ENCODE measurements at places on chromosomes 1 and 21. TPM values are rescaled to one million over a fixed set of nuclear protein-coding genes. Genes with fewer than 3 reads are reported as not detected.
A peak's percentile ranks its signal among the peaks of the same experiment; 100 is the strongest.

TCHH gene
- 0.08 TPM for total RNA-seq

KRTAP13-3 gene
- total RNA-seq: not detected

OLIG2 gene
- not detected for total RNA-seq

RNF223 gene
- total RNA-seq: 22.3 TPM

BARHL2 gene
- not detected for total RNA-seq

SPTA1 gene
- total RNA-seq: not detected

KCNT2 gene
- 0.20 TPM for total RNA-seq

PPM1J gene
- 2.1 TPM for total RNA-seq

NUCKS1 gene
- total RNA-seq: 99.3 TPM

ACTL8 gene
- 0.20 TPM for total RNA-seq

CLCA1 gene
- total RNA-seq: 0.08 TPM

TTC22 gene
- 113 TPM for total RNA-seq

TP73 gene
- total RNA-seq: 5.2 TPM

GRCh38 chr1:221347706-221348105 lies 394.2 kb downstream of the DUSP10 start:
- no peak for ATAC-seq

- peak; percentile 86 for ATAC-seq
These were observed 34.4 kb upstream of the SLC30A1 start for GRCh38 chr1:211613108-211613947.

DNA sequence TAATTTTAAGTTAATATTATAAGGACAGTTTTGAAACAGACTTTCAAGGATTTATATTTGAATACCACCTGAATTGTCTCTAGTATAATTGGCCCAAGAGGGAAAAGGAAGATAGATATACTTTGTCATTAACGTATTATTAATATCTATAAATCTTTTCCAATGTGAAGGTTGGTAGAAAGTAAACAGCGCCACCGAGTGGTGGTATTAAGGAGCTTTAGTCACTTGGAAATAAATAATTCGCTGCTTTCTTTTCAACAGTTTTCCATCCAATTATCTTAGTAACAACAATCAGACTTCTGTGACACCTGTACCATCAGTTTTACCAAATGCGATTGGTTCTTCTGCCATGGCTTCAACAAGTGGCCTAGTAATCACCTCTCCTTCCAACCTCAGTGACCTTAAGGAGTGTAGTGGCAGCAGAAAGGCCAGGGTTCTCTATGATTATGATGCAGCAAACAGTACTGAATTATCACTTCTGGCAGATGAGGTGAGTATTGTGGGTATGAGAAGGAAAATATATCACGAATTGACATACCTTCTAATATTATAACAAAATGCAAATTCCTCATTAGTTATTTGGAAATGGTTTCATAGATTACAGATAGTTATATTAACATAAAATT lies 37.7 kb downstream of the SH3GLB1 start:
- no peak for ATAC-seq

DNA sequence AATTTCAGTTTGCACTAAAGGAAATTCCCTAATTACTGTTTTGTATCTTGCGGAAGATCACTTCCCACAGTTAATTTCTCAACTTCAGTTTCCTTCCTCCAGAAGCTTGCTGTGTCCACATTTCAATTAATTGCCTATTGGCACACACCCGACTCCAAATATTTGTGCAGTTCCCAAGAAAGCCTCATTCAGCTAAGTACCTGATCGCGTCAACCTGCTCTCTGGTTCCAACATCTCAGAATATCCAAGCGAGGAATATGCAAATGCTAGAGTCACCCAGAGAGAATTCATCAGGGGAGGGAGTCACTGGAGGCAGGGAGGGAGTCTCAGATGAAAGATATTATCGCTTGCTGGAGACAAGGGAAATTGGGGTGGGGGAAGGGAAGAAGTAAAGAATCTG lies 351.3 kb downstream of the RRAGC start:
- no peak for ATAC-seq

GRCh38 chr1:78126506-78126905 lies 80.7 kb downstream of the GIPC2 start:
- no peak for ATAC-seq

DNA sequence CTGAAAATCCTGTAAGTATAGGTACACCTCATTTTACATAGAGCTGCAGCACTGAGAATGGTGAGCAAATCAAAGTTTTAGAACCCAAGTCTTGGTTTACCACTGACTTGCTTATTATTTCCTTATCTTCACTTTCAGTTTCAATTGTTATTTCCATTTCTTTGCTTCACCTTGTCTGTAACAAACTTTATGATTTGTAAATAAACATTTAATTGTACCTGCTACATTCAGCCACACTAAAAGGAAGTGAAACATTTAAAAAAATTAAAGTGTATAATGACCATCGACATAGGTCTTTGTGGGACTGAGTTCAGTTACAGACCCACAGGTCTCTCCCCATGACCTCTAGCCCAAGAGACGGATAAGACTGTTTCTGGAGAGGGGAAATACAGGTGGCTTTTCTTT lies 34.4 kb downstream of the LGR6 start:
- no peak for ATAC-seq

GRCh38 chr1:53420341-53420740 lies 38.9 kb upstream of the DMRTB1 start:
- no peak for ATAC-seq

- ATAC-seq: peak; percentile 51
These were observed 31.1 kb downstream of the PIGP start for GRCh38 chr21:37041706-37042271.

DNA sequence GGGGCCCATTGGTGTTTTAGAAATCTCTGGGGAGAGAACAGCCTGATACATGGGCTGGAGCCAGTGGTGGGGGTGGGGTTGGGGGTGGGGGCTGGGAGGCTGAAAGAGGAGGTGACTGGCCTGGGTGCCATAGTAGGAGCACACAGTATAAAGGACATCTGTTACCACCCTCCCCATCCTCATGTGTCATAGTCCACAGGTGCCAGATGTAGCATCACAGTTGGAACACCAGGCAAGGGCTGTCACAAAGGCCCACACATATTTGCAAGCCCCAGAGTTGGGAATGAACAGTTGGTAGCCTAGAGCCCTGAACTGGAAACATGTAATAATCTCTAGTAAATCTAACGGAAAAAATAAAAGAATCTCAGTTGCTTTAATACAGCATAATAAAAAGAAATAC lies 55.1 kb upstream of the CR2 start:
- ATAC-seq: no peak

GRCh38 chr1:28354121-28354520 lies 15.4 kb upstream of the PHACTR4 start:
- ATAC-seq: peak; percentile 93

DNA sequence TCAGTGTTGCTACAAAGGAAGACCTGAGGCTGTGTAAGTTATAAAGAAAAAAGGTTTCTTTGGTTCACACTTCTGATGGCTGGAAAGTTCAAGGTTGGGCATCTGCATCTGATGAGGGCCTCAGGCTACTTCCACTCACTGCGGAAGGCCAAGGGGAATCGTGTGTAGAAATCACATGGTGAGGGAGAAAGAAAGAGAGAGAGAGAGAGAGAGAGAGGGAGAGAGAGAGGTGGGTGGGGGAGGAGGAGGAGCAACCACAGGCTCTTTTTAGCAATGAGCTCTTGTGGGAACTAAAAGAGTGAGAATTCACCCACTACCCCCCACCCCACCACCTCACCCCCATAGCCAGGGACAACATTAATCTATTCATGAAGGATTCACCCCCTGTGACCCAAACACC lies 59.9 kb downstream of the CLSTN1 start:
- ATAC-seq: no peak

DNA sequence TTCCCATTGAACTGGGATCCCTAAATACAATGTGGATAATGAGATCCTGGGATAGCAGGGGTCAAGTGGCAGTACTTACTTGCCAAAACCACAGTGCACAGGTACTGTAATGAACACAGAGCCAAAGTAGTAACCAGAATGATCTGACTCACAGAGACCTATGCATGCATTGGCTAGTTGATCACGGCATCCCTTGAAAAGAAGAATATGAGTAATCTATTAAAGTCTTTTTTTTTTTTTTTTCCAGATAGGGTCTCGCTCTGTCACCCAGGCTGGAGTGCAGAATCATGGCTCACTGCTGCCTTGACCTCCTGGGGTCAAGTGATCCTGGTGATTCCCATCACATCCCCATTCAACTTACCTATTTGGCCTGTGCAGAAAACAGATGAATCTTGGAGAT lies 29.4 kb upstream of the EIF4G3 start:
- no peak for ATAC-seq

GRCh38 chr1:44810101-44810761 lies 1.9 kb downstream of the BTBD19 start:
- no peak for ATAC-seq

DNA sequence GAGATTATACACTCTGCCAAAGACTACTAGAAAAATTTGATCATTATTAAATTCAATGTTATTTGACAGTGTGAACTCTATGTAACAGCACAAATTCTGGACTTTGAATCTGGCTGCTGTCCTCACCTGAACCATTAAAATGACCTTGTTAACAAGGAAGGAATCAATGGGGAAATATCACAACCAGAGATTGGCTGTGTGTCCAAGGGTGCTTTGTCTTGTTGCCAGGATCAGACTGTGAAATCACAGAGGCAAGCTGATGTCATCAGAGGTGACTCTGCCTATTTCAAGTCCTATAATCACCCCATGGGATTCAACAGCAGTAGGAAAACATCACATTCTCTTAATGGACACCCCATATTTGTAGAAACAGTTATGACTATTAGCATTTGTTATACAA lies 46.8 kb downstream of the ADAMTS5 start:
- no peak for ATAC-seq

DNA sequence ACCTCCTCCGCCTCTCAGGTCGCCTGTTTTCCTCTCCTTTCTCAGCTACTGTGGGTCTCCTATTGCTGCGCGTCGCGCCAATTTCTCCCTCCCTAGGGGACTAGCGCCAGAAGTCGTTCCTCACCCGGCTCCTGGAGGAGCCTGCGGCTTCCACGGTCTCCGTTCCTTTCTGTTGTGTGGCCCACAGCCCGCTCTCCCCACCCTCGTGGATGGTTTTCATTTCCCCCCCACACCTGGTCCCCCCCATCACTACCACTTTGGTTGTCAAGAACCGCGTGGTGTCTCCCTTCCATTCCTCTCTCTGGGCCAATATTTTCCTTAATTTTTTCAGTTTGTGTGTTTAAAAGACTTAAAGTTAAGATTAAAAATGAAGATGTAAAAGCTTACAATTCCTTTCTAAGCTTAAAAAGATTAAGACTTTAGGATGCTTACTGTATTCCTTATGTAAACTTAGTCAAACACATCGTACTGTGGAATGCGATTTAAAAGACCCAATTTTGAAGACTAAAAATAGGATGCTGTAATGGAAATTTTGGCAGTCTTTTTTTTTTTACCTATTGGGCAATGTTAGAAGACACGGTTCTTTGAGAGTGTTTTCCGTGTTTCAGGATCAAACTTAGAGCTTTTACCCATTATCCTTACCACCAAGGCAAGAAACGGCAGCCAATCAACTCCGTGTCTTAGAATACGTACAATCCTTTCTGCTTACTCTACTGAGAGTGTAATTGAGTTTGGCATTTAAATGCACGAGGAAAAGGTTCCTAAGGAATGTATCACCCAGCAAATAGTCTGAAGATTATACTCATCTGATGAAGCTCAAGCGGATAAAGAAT lies 773 bp downstream of the CNST start:
- ATAC-seq: peak; percentile 12

- peak; percentile 44 for ATAC-seq
These were observed 102.6 kb downstream of the GPATCH2 start for GRCh38 chr1:217528271-217528670.

GRCh38 chr1:17603091-17603841 lies 63.8 kb downstream of the ARHGEF10L start:
- no peak for ATAC-seq

- no peak for ATAC-seq
These were observed 525 bp downstream of the C1QTNF12 start for GRCh38 chr1:1245817-1246576.

DNA sequence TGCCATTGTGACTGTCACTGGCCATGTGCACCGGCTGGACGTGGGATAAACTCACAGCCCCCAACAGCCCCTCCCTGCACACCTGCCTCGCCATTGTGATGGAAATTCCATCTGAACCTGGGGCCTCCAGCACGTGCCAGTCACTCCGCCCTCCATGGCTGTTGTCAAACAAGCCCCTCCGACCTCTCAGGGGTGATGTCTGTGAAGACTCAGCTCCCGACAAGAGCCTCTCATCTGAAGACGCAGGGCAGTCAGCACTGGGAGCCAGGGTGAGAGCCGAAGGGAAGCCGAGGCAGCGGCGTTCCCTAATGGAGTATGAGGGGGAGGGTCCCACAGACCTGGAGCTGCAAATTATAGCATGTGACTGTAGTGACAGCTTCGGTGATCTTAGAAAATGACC lies 1.4 kb upstream of the KRTAP10-2 start:
- no peak for ATAC-seq

All from esophagus mucosa (tissue), 1 donor.